ENCODE measurements at places on chromosomes 4 and X. TPM values are rescaled to one million over a fixed set of nuclear protein-coding genes. Genes with fewer than 3 reads are reported as not detected.

DNA sequence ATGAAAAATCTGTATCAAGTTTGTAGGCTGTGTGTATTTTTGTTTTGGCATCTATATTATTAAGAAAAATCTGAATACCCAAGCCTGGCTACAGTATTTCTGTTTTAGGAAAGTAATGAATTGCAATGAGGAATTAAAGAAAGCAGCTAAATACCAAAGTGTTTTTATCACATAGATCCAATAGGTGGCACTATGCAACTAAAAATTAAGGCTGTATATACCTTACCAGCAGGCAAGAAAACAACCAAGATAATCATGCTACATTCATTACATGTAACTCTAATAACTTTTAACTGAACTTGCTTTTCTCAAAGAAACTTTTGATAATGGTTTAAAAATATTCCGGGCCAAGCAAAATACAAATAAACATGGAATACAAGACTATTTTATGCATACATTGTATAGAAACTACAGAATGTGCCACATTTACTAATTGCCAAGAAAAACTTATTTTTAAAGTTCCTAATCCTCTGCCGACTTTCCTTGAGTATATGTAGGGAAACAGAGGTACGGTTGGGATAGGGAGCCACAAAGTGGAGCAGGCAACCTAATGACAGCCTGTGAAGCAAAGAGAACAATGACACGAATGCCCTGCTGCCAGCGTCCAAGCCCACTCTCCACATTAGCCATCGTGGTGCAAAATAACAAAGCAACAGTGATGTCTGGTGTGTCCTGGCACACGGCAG lies 63.7 kb downstream of the SEC24D start:
- DNase-seq, result no peak

- no peak for DNase-seq
Measured at GRCh38 chr4:189098932-189099696, 841.6 kb upstream of the FRG1 start.

DNA sequence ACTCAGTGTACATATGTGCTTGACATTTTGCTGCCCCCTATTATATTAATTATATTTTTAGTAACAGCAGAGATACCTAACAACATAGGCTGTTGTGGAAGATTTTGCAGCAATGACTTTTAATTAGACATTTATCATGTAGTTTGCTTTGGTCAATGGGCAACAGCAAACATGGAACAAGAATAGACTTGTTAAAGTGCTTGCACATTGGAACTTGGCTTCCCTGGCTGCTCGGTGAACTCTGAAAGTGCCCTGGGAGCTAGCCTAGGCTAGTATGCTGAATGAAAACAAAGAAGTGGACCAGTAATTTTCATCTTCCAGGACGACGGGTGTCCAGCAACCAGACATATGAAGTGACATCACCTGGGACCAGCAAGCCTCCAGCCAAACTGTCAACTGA lies 1157.1 kb downstream of the ARAP2 start:
- DNase-seq, result no peak

PROM1 gene
- 98.3 TPM for total RNA-seq

CPLX1 gene
- total RNA-seq, result 0.90 TPM

ARHGEF6 gene
- total RNA-seq, result 3.6 TPM
